Panc1 (cell line): ENCODE measurements at places on chromosomes 7 and 10. TPM values are rescaled to one million over a fixed set of nuclear protein-coding genes. Genes with fewer than 3 reads are reported as not detected.

Gene TMEM213
- not detected for total RNA-seq

Gene HMX3
- total RNA-seq: 15.2 TPM

- DNase-seq: no peak
These were observed 303.1 kb downstream of the ADARB2 start for GRCh38 chr10:1434202-1434601.

- no peak for DNase-seq
These were observed 342.4 kb upstream of the GRM3 start for GRCh38 chr7:86301301-86301700.

GRCh38 chr10:52146766-52147165 lies 167.3 kb upstream of the DKK1 start:
- no peak for DNase-seq

- no peak for DNase-seq
These were observed 268.3 kb upstream of the FERD3L start for GRCh38 chr7:19413443-19413965.

DNA sequence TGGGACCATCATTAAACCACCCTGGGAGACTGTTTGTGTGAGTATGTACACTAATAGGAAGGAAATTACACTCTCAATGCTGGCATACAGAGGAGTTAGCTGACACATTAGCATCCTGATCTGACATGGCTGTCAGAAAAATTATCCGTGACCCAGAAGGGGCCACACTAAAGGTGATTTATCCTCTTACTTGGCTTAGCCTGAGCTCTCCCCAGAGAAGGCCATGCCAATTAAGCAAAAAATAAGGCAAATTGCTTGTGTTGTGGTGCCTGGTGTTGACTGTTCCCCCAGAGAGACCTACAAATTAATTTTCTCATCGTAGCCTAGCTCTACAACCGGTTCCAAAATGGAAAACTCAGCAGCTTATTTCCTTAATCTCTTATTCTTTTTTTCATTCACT lies 992.3 kb downstream of the KCNMA1 start:
- DNase-seq: no peak

DNA sequence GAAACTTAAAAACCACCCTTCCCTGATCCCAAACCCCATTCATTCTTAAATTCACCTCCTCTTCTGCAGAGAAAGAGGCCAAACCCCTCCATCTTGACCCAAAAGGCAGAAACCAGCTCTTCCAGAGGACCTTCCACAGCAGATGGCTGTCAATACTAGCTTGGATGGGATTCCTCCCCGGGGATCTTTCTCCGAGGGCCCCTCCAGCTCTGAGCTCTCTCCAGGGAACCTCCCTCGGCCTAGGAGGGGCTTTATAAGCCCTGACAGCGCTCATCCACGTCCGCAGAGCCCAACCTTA lies 5.4 kb downstream of the TNRC18 start:
- DNase-seq: no peak

DNA sequence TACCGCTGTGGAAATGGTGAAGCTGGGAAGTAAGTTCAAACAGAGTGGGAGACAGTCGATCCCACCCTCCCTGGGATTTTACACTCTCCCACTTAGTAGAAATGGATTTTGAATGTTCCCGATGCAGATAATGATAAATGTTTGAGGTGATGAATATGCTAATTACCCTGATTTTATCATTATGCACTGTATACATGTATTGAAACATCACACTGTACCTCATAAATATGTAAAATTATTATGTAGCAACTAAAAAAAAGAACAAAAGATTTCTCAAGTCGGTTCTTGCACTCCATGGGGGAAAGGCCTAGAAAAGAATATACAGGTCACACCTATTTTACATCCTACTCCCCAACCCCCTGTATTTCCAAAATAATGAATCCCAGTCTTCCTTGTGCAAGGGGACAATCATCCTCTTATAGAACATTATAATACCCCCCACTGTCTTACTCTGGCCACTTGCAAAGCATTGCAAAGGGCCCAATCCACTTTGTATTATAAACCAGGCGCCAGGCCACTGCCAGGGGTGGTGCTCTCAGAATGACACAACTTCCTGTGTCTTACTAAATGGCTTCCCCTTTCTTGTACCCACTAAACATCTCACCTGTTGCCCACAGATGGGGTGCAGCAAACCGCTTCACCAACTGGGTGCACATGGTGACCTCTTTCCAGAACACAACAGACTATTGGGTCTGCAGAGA lies 20.6 kb upstream of the OR2AE1 start:
- DNase-seq: no peak

GRCh38 chr10:7541137-7542087 lies 125.4 kb downstream of the ITIH5 start:
- DNase-seq: no peak
